ENCODE measurements at places on chromosomes 11 and 22.

- no peak for DNase-seq
Measured at GRCh38 chr22:42177891-42178336, 47.3 kb upstream of the CYP2D6 start.

DNA sequence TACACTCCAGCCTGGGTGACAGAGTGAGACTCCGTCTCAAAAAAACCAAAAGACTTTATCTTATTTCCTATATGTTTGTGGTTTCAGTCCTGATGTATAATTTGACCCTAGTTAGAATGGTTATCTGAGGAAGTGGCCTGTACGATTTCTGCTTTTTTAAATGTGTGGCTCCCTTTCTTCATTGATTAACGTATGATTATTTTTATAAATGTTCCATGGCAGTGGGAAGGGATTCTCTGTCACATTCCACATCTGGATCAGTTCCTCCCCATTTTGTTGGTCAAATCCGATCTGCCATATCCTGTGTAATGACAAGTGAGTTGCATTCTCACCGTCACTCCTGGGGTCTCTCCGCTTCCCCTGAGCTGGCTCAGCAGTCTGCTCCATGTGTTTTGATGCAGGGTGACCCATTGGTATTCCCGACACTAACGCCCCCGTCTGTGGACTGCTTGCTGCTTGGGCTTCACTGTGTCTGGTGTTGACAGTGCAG lies 20.3 kb downstream of the NEAT1 start:
- DNase-seq = no peak

GRCh38 chr22:32781695-32782094 lies 19.8 kb upstream of the TIMP3 start:
- DNase-seq = no peak

DNA sequence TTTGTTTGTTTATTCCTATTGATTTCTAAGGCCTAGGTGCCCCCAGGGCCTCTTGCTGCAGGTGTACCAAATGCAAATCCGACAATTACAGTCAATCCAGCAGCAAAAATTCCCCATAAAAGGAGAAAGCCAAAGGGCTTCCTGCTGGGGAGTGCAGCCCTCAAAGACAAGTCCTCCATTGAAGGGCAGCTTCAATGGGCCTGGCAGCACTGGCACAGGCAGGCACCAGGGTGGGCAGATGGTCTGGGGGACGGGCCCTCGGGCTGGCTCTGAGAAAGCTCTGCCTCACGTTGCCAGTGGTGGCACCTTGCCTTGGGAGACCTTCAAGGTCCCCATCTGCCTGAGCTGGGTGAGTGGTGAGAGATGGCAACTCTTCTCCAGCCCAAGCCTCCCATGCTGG lies 128.0 kb downstream of the DSCAML1 start:
- DNase-seq = no peak

DNA sequence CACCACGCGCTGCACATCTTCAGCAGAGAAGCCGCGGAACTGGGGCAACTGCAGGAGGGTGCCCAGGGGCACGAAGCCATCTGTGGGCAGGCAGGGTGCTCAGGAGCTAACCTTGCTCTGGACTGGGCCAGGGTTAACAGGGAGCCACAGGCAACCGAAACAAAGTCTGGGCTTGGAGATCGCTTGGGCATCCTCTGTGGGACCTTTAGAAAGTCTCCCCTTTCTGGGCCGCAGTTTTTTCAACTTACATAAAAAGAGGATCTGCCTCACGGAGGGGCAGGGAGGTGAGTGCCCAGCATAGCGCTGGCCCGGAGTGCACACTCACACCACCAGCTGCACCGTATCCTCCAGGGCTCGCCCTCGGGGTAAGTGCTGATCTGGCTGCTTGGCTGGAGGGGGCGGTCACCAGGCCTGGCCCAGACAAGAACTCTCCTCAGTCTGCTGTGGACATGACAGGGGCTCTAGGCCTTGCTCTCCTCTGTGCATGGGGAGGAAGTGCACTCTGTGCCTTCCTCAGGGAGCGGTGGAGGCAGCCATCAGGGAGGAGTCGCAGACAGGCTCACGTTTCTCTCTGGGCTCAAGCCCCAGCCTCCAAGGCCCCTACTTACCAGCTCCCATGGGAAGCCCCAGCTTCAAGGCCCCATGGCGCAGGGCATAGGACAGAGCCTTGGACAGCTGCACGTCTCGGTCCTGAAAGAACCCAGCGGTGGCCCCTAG lies 937 bp downstream of the TRPT1 start:
- no peak for DNase-seq

GRCh38 chr22:19429950-19430889 lies 1.3 kb downstream of the HIRA start:
- peak; percentile 34 for DNase-seq

- no peak for DNase-seq
Measured at GRCh38 chr22:39292561-39293074, 26.8 kb downstream of the RPL3 start.

GRCh38 chr11:118265954-118266353 lies 1.9 kb upstream of the MPZL2 start:
- no peak for DNase-seq

GRCh38 chr11:44940404-44940803 lies 10.3 kb downstream of the TP53I11 start:
- DNase-seq = no peak

DNA sequence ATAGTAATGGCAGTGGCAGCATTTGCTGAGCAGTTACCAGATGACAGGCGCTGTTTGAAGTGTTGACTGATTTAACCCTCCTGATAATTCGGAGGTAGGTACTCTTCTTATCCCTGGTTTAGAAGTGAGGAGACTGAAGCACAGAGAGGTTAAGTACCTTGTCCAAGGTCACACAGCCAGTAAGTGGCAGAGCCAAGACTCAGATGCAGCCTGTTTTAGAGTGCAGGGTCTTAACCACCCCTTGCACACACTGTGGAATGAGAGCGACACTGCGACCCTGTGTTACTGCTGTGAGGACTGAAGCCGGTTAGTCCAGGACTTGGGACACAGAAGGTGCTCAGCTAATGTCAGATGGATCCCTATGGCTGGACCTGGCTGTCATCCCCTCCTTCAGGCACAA lies 34.7 kb downstream of the DAGLA start:
- DNase-seq = no peak

DNA sequence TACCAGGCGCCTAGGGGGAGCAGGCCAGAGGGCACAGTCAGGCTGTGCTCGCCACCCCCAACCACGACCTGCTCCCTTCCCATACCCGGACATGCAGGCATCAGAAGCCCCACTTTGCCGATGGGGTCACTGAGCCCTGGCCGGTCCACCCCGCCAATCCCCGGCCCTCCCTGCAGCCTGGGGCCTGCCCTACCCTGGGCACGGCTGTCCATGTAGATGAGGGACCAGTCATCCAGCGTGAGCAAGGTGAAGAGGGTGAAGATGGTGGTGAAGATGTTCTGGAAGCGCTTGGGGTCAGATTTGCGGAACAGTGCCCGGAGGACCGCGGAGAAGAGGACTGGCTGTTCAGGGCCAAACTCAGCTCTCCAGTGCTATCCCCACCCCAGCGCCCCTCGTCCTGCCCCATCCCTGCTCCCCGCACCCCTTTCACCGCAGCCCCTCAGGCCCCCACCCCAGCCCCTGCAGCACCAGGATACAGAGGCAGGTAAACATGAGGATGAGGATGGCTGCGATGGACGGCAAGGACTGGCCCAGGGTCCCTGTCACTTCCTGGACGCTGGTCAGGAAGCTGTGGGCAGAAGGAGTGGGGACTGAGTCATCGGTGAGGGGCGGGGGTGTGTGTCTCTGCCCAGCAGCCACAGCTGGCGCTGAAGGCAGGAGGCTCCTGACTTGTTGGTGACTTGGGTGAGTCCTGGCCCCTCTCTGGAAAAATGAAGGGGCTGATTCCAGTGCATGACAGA lies 5.5 kb downstream of the CATSPER1 start:
- no peak for DNase-seq
